ENCODE measurements at places on chromosomes 7 and 10.

DNA sequence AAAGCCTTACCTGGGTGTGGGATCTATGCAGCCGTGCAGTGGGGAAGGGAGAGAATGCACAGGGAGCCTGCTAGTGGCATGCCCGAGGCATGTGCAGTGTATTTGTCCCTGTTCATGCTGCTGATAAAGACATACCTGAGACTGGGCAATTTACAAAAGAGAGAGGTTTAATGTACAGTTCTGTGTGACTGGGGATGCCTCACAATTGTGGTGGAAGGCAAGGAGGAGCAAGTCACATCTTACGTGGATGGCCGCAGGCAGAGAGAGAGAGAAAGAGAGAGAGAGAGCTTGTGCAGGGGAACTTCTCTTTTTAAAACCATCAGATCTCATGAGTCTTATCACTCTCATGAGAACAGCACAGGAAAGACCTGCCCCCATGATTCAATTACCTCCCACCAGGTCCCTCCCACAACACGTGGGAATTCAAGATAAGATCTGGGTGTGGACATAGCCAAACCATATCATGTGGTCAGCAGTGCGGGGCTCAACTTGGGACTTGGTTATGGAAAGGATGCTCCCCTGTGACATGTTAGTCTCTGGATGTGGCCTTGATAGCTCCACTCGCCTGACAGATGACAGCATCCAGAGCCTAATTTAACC lies 128.9 kb downstream of the DOCK1 start:
- no peak for DNase-seq

- DNase-seq, result peak; percentile 17
Observed at GRCh38 chr7:128104108-128104742, 73.0 kb upstream of the LRRC4 start.

GRCh38 chr7:140045697-140046096 lies 17.1 kb downstream of the PARP12 start:
- DNase-seq, result no peak

DNA sequence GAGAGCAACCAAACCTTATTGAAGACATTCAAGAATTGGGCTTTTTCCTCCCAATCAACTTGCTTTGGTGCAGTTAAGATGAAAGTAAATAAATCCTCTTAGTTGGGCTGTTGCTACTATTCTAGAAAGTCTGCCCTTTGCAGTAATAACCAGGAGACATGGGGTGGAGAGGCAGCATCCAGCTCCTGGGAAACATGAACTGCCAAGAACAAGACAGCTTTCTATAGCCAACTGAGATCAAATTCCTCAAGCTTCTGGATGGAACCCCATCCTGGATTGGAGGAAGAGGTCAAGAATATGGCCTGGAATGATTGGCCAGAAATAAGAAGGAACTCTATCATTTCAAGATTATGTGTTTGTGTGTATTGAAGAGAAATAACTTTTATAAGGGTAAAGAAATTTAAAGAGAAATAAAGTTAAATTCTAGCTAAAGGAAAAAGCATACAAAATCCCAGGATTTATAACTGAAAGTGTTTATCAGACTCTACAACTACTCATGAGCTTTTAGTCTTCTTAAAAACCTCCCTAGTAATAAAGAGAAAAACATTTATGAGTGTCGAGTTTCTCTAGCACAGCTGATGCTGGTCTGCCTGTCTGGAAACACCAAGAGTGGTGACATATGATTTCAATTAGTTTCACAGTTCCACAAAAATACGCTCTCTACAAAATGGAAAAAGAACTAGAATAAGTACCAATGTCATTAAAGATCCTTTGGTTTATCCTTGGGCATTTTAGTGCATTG lies 70.1 kb upstream of the COL1A2 start:
- no peak for DNase-seq

- no peak for DNase-seq
Observed at GRCh38 chr7:31020652-31021051, 31.5 kb upstream of the ADCYAP1R1 start.

DNA sequence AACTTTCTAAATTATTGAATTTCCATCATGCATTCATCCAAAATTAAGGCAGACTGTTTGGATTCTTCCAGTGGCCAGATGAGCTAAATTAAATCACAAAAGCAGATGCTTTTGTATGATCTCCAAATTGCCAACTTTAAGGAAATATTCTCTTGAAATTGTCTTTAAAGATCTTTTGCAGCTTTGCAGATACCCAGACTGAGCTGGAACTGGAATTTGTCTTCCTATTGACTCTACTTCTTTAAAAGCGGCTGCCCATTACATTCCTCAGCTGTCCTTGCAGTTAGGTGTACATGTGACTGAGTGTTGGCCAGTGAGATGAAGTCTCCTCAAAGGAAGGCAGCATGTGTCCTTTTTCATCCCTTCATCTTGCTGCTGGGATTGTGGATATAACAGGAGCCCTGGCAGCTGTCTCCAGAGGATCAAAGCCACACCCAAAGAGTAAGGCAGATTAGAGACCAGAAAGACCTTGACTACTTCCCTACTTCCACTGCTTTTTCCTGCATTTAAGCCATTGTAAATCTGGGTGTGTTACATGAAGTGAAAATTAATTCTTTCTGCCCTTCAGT lies 8.2 kb upstream of the CFAP69 start:
- DNase-seq, result no peak

DNA sequence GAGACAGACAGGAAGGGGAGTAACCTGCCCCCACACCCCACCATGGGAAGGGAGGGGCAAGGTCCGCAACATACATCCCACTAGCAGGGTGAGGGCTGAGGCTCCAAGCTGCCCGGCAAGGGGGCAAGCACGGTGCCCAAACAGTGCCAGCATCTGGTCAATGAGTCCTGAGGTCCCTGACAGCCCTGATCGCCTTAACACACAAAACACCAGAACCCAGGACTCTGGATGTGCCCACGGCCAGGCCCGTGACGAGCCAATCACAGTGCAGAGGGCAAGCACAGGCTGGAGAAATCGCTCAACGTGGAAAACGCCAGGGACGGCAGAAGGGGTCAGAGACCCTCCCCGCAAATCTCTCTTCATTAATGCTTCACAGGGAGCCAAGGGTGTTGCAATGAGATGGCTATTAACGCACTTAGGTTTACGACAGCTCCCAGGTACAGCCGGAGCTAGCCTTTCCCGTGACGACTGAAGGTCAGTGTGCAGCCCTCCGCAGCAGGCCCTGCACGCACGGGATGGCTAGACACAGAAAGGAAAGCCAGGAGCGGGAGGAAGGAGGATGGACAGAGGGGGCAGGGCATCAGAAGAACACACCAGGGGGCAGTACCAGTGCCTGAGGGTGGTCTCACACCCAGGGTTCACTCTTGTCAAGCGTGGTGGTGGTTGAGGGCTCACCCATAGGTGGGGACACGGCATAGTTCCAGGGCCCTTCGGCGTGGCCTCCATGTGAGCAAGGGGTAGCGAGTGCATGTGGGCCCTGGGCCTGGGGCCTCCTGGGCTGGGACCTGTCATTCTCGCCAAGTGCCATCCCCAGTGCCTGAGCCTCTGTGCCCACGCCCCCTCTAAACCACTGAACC lies 220.5 kb downstream of the MAD1L1 start:
- DNase-seq, result no peak

- no peak for DNase-seq
Observed at GRCh38 chr7:33369888-33370287, 240.5 kb downstream of the BBS9 start.
